Hematopoietic multipotent progenitor cell treated with erythropoietin and hydrocortisone succinate and interleukin-3 and kit ligand, for 15 days (in vitro differentiated cells): ENCODE measurements at places on chromosomes 5 and 9.

DNA sequence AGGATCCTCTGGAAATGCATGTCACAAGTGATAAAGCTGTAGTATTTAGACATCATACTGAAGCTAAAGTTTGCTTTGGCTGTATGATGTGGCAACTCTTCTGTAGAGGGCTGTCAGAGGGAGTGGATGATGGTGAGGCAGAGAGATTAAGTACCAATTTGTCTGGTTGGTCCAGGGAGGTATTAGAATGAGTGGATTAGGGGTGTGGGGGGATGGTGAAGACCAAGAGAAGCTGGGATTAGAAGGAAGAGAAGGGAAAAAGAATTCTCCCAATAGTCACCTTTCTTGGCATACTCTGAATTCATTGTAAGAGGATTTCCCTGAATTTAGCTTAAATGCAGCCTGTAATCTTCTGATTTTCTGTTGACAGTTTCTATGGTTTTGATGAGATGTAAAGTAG lies 3.6 kb downstream of the PCDHAC2 start:
- DNase-seq = no peak

GRCh38 chr5:135376961-135377624 lies 21.9 kb downstream of the MACROH2A1 start:
- DNase-seq = no peak

GRCh38 chr5:34775886-34776285 lies 63.1 kb upstream of the TTC23L start:
- DNase-seq = no peak

GRCh38 chr5:124724357-124725039 lies 21.9 kb downstream of the ZNF608 start:
- DNase-seq = no peak

DNA sequence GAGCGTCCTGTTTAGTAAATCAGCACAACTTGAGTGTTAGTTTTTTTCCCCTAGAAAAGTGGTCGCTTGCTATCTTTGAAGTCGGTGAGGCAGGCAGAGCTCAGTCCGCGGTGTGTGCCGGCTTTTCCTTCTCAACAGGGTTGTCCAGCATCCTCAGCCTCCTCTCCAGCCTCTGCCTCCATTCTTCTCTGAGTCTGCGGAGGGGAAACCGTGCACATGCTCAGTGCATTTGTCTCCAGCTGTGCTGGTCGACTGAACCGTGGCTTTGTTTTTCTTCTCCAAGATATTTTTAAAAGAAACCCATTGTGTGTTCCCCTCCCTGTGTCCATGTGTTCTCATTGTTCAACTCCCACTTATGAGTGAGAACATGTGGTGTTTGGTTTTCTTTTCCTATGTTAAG lies 25.3 kb downstream of the FAM240B start:
- DNase-seq = no peak

- DNase-seq = no peak
Observed at GRCh38 chr5:115813719-115814118, 2.7 kb downstream of the CDO1 start.

GRCh38 chr9:109010746-109011145 lies 2.6 kb downstream of the CTNNAL1 start:
- peak; percentile 86 for DNase-seq

GRCh38 chr5:139523635-139524445 lies 37.3 kb upstream of the UBE2D2 start:
- DNase-seq = no peak

GRCh38 chr9:106637486-106637885 lies 225.5 kb upstream of the ZNF462 start:
- no peak for DNase-seq

DNA sequence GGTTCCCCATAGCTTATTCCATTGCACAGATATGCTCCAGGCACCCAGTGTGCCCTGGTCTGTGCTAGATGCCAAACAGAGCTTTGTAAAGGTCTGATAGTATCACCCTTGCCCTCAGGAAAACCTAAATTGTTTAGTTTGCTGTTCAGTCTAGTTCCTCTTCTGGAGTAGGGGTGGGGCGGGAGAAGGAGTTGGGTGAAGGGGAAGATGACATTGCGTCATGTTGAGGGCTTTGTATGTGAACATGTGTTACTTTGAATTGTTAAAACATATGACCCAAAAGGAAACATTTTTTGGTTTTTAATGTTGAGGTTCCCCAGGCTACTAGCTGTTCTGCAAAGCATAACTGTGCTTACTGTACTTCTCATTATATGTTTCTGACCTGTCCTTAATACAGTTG lies 40.6 kb downstream of the HACD4 start:
- DNase-seq = no peak

DNA sequence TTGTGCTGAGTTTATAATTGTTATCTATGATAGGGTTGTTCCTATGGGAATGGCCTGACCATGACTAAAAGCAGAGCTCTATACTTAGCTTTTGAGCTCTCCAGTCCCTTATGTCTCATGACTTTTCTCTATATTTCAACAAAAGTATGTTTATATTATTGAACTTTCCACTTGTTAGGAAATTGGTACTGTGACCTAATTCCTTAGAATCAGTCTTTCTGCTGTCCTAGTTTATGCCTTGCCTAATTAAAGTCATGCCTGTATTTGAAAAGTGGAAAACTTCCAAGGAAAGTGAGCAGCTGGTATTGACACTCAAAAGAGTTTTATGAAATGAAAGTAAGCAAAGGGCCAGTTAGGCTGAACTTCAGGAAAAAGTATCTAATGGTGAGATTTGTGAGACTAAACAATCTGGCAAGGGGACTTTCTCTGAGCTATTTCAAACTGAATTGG lies 68.6 kb downstream of the XRCC4 start:
- no peak for DNase-seq

- DNase-seq = no peak
Observed at GRCh38 chr5:55306641-55307382, 682 bp downstream of the DHX29 start.

DNA sequence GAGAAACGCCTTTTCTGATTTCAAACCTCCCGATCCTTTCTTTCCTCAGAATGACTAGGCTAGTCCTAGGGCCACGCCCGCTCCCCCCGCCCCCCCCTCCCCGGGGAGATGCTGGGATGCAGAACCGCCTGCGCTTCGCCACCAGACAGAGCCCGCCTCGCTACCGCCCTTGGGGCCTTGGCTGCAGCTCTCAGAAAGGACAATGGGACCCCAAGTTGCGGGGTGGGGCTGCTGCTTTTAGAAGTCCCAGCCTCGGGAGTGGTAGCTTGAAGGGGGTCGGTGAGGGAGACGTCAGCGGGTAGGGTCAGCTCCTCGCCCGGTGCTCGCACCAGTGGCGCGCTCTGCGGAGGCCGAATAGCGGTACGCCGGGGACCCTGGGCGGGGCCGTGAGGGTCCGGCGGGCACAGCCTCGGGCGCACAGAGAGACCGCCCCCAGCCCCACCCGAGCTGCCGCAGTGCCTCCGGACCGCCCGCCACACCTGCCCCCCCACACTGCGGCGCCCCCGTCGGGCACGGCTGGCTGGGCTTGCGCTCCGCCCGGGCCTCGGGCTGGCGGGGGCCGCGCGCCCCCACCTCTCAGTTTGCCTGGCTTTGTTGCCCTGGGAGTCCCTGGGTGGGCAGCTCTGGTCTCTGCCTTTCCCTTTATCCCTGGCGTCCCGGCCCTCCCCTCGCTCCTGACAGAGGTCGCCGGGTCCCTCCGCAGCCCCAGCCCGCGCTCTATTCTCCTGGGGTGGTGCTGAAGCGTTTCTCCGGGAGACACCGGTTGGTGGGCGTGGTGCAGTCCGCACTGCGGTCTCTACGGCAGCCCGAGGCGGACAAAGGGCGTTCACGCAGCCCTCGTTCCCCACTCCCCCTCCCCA lies 1.2 kb downstream of the MAP1B start:
- DNase-seq = no peak

- DNase-seq = peak; percentile 29
Observed at GRCh38 chr5:30040488-30041118, 1152.9 kb upstream of the CDH6 start.

- peak; percentile 38 for DNase-seq
Observed at GRCh38 chr9:78115073-78115472, 83.5 kb upstream of the GNAQ start.

- DNase-seq = no peak
Observed at GRCh38 chr5:134111741-134112647, 2.5 kb upstream of the TCF7 start.

- DNase-seq = no peak
Observed at GRCh38 chr9:129223551-129224208, 45.6 kb upstream of the IER5L start.

GRCh38 chr5:122880749-122881148 lies 35.3 kb downstream of the SNX24 start:
- DNase-seq = no peak

GRCh38 chr9:92976431-92976830 lies 29.1 kb downstream of the FGD3 start:
- DNase-seq = no peak

GRCh38 chr9:131598121-131598520 lies 52.8 kb downstream of the PRRT1B start:
- DNase-seq = no peak

DNA sequence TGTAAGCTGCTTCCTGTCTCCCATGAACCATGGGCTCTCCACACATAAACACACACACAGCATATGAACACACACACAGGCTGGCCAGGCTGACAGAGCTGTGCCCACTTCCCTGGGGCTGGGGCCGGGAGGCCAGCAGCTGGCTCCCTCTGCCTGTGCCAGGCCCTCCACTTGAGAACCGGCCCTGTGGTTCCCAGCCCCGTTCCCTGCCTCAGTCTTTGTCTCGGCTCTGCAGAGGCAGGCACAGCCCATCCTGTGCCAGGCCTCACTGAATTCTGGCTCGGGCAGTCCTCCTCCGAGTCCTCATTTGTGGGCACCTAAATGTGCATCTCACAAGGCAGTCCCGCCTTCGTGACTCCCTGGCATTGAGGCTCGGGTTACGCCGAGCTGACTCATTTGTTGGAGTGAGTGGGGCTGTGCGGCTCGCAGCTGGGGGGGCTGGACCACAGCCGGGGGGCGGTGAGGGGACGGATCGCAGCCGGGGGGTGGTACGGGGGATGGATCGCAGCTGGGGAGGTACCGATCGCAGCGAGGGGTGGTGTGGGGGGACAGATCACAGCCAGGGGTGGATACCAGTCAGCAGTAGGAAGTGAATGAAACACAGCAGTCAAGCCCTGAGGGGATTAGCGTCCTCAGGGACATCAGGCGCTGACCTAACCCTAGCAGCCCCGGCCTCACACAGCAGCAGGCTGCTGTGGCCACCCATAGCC lies 72.3 kb downstream of the PSMB7 start:
- no peak for DNase-seq

DNA sequence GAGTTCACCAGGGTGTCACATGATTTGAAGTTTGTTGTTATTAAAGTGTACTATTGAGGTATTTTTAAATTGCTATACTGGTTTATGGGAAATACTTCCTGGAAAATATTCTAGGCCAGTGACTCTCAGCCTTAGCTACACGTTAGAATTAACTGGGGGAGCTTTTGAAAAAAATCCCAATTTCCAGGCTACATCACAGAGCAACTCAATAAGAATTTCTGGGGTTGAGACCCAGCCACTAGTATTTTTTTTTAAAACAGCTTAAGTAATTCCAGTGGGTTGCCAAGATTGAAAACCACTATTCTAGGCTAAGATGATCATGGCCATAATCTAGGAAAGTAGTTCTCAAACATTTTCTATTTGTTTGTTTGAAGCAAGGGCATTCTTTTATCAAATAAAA lies 142.9 kb upstream of the GRIA1 start:
- no peak for DNase-seq

- DNase-seq = no peak
Observed at GRCh38 chr5:111574311-111574710, 62.0 kb upstream of the STARD4 start.

DNA sequence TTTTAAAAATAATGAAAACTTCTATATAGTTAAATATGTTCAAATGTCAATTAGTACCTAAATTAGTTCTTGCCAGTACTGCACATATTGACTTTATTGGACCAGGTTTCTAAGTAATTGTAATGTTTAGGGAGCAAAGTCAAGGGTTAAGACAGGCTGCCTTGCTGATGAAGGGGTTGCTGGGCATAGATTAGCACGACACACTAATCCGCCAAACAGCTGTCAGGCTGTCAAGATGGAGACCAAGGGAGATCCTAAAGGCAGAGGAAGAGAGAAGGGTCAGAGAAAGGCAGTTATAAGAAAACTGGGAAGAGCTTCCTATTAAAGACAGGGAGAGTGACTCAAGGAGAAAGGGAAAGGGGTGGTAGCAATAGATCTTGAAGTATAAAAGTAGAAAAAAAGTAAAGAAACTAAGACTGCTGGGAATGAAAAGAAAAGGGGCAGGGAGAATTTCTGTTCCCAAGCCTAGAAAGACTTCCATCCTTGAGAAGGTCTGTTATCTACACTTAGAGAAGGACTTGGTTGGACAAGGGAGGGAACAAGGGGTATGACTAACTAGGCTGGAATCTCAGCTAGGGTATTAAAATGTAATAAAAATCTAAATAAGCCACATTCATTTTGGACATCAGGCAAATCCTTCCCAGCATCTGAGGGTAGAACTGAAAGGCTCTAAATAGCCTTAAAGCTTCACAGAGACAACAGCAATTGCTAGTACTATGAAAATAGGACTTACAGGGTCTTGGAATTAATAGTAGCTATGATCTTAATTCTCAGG lies 188.7 kb downstream of the FBXL17 start:
- DNase-seq = no peak

- DNase-seq = no peak
Observed at GRCh38 chr5:66326276-66326675, 182.2 kb downstream of the SREK1 start.

- no peak for DNase-seq
Observed at GRCh38 chr9:87270221-87270847, 227.3 kb upstream of the DAPK1 start.

GRCh38 chr5:40651201-40651600 lies 28.5 kb upstream of the PTGER4 start:
- no peak for DNase-seq

GRCh38 chr9:91240596-91241165 lies 121.0 kb downstream of the AUH start:
- no peak for DNase-seq

DNA sequence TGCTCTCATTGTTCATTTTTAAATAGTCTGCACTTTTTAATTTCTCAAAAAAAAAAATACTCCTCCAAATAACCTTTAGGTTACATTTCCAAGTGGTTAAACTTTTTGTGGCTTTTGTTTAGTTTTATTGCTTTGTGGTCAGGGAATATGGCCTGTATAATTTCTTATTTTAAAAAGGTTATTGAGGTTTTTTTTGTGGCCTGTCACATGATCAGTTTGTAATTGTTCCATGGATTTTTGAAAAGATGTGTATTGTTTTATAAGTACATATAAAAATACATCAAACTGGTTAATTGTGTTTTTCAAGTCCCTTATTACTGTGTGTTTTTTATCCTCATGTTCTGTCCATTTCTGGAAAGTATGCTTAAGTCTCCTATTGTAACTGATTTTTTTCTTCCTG lies 64.0 kb downstream of the ZNF618 start:
- no peak for DNase-seq
